ENCODE measurements at places on chromosomes 16 and 17.

GRCh38 chr16:47886631-47887415 lies 269.0 kb downstream of the ABCC12 start:
- DNase-seq: no peak

- no peak for DNase-seq
Measured at GRCh38 chr17:3528880-3529511, 28.6 kb downstream of the TRPV3 start.

DNA sequence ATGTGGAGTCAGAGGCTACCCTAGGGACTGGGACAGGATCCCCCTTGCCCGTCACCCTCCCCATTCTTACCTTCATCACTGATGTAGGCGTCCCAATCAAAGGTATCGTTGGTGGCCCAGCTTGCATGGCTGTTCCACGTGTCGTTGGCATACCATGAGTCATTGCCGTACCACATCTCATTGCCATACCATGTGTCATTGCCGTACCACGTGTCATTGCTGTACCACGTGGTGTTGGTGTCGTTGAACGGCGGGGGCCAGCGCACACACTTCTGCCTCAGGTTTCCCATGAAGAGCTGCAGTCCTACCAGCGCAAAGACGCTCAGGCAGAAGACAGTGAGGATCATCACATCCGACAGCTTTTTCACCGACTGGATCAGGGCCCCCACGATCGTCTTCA lies 4.8 kb downstream of the SCN4A start:
- no peak for DNase-seq

GRCh38 chr17:62968445-62968923 lies 2.4 kb downstream of the TANC2 start:
- DNase-seq: no peak

GRCh38 chr16:5027575-5028235 lies 6.0 kb downstream of the NAGPA start:
- no peak for DNase-seq

GRCh38 chr17:51261024-51261963 lies 948 bp downstream of the UTP18 start:
- DNase-seq: no peak

DNA sequence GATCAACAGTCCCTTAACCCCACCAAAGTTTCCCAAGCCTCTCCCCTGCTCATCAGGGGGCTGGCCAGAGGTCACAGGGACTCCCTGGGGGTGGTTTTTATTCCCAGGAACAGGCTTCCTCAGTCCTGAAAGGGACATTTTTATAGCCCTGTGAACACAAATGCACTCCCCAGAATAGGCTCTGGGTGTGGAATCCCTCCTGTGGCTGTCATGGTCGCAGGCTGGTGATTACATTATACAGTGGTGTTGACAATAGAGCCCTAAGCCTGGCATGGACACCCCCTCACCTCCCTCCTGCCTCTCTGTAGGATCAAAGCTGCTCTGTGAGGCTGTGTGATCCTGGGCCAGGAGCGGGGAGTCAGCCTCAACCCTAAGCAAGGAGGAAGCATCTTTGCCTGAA lies 1.4 kb upstream of the CA4 start:
- no peak for DNase-seq

- no peak for DNase-seq
Measured at GRCh38 chr17:5893741-5894140, 176.4 kb upstream of the WSCD1 start.

DNA sequence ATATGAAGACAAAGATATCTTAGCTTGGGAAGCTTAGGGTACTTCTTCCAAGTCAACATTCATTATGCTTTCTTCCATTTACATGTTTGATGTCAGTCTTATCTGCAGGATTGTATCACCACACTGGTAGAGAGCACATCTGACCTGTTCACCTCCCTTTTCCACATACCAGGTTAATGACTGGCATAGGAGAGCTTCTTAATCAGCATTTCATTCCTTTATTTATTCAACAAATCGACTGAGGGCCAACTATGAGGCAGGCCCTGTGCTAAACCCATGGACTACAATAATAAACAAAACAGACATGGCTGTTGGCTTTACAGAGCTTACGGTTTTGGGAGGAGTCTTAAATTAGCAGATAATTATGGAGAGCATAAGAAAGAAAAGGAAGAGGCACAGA lies 378.1 kb upstream of the CDH11 start:
- no peak for DNase-seq

- no peak for DNase-seq
Measured at GRCh38 chr17:51010173-51010675, 110.4 kb downstream of the SPAG9 start.

DNA sequence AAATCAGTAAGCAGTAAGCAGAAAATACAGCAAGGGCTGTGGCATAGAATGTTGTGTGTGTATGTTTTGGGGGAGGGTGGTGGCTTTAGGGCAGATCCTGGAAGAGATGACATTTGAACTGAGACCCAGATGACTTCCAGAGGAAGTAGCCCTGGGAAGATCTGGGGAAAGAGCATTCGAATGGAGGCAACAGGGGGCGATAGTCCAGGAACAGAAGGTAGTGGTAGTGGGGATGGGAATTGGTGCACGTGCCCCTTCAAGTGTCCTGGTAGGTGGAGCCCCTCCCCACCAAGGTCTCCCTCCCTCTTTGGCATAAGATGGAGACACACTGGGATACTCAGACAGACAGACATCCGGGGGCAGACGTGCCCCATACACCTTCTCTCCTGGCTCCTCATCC lies 14.1 kb downstream of the ARHGEF15 start:
- no peak for DNase-seq

- no peak for DNase-seq
Measured at GRCh38 chr17:19239544-19239943, 2.4 kb downstream of the EPN2 start.

- DNase-seq: no peak
Measured at GRCh38 chr16:11768849-11769248, 26.2 kb upstream of the TXNDC11 start.

GRCh38 chr17:80457236-80457856 lies 19.1 kb downstream of the NPTX1 start:
- DNase-seq: no peak
